ENCODE measurements at places on chromosomes 4 and X. TPM values are rescaled to one million over a fixed set of nuclear protein-coding genes. Genes with fewer than 3 reads are reported as not detected.

GRCh38 chr4:112807083-112807482 is 170.1 kb downstream of the LARP7 start:
- no peak for DNase-seq

The STOX2 gene
- total RNA-seq: not detected

The MGAT4D gene
- not detected for total RNA-seq

DNA sequence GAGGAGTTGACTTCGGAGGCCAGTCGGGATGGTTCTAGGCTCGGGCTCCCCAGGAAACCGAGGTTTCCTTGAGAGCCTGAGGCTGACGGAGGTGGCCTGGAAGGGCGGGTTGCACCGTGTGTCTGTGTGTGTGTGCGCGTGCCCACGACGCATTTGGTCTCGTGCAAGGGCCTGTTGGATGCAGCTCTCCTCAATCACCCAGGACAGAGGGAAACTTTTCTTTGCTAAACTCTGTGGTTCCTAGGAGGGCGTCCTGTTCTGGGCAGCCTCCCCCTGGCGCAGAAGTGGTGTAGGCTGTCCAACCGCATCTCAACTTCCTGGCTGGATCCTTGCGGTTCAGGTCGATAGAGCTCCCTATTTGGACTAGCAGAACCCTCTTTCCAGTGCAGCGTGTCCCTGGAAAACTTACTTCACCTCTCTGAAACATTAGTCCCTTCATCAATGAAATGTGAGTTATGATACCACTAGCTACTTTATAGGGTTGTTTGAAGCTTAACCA is 973 bp downstream of the STK32B start:
- no peak for DNase-seq

The HSFX3 gene
- not detected for total RNA-seq
